ENCODE measurements at places on chromosomes 5 and 9.

DNA sequence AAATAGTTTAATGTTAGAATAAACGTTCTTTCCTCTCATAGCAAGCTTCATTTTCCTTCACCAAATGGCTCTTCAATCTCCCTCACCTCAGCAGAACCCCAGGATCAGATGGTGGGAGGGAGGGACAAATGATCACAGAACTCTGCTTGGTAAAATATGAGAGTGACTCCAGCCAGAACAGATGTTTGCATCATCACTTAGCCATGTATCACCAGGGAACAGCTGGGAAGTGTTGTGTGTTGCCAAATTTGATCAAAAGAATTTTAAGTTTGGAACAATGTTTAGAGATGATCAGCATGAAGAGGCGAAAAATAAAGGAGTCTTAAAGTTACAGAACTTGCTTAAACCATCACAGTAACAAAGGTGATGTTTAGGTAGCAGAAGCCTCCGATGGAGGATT lies 115.7 kb downstream of the FRMD3 start:
- DNase-seq: no peak

DNA sequence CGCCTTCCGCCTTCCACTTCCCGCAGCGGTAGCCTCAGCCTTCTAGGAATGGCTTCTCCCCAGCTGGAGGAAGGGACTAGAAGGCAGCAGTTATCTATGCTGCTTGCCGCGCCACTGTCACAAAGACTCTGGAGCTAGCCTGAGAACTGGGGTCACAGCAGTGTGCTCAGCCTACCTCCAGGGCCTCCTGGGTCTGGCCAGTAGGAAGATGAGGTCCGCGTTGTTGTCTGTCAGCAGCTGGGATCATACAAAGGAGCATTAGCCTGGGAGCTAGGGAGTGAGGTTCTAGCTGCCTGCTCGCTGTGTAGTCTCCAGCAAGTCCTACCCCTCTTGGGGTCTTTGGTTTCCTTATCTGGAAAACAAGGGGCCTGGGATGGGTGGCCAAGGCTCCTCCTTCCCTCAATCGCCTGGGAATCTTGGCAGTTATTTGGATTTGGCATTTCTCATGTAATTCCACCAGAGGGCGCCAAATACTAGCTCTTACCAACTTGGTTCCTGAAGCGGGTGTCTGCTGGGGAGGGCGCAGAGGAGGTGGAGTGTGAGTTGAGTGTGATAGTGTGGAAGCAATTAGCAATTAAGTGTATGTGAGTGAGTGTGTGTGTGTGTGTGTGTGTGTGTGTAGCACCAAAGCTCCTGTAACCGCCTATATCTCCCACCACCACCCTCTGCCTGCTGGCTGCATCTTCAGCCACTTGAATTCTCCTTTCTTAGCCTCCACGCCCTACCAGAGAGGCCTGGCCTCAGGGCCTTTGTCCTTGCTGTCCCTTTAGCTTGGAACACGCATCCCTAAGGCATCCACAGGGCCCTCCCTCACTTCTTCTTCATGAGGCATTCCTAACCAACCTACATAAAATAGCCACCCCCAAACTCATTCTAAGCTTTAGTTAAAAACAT lies 97.1 kb downstream of the ENTREP1 start:
- peak; percentile 21 for DNase-seq

DNA sequence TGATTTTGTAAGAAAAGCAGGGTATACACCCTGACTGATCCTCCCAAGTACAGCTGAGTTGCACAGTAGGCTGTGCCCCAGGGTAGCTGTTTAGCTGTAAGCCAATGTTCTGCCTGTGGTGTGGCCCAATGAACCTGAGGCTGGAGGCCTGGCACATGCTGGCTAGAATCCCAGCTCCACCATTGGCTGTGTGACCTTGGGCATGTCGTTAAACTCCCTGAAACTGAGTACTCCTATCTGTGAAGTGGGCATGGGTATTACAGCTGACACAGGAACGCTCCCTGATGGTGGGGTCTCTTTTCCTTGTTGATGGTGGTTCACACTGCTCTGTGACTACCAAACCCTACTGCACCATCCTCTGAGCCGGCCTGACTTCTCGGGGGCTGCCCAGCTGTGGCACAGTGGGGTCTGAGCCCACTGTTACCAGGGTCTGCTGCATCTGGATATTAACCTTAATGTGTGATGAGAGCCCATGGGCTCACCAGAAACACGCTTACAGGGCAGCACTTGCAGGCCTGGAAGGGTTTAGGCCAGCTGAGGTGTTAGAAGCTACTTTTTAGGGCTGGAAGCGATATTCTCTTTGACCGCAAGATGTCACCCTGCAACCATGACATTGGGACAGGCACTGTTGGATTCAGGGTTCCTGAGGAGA lies 7.0 kb upstream of the GADD45G start:
- peak; percentile 28 for DNase-seq

DNA sequence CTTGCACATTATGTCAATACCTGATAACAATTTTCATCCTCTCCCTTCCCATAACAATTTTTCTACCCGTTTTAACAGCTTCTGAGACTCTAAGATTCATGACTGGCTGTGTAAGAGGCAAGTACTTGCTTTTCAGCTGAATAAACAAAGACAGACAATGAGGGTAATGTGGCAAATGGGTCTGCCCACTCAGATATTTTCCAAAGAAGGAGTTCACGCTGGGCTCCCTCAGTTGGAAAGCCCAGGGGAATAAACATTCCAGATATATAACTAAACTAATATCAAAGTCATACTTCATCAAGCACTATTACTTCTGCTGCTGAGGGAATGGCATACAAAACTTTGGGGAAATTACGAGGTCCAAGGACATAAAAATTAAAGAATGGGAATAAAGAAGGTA lies 24.4 kb downstream of the MEGF9 start:
- no peak for DNase-seq

DNA sequence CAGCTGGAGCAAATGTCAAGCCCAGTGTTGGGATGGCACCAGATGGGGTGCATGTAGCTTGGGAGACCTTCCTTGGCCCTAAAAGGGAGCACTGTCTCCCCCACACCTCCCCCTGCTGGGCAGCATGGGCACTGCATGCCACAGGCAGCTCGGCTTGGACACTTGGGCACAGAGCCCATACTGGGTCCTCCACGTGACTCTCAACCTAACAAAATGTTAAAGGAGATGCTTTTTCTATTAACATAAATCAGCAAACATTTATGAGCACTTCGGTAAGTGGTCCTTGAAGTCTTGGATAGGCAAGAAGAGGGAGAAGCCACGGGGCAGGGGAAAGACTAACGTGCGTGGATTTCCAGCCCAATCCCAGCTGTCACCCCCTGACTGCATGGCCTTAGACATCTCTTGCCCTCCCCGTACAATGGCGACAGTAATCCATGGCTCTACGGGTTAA lies 23.9 kb upstream of the MAPK9 start:
- peak; percentile 55 for DNase-seq

DNA sequence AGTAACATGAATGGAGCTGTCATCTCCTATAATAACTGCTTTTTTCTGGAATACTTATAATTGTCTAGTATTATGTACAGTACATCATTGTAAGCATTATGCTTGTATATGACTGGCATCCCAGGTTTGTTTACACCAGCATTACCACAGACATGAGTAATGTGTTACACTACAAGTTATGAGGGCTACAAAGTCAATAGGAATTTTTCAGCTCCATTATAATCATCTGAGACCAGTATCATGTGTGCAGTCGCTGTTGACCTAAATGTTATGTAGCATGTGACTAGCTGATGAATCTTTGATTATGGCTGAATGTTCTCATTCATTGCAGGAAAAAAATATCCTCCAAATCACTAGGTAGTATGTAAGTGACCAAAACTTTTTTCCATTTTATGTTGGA lies 2.2 kb downstream of the ZCCHC9 start:
- DNase-seq: no peak

GRCh38 chr5:149114403-149115312 lies 26.6 kb upstream of the ABLIM3 start:
- DNase-seq: peak; percentile 8

- no peak for DNase-seq
Measured at GRCh38 chr5:112973036-112973435, 3.6 kb upstream of the DCP2 start.

DNA sequence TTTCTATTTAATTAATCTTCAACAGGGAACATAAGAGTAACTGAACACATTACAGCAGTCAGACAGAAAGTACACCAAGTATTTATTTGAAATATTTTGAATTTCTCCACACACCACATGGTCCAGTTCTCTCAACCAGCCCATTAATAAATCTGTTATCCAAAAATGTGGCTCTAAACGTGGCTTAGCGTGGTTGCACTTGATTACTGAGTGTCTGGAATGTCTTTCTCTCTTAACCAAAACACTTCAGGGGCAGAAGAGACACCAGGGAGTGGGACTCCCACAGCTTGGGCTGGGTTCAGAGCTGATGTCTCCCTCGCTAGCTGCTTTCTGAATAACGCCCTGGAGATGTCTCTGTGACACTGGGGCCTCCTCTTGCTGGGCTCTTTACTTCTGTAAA lies 52.6 kb upstream of the FANCC start:
- DNase-seq: no peak

GRCh38 chr5:102758576-102758975 lies 3.5 kb downstream of the PAM start:
- DNase-seq: no peak

DNA sequence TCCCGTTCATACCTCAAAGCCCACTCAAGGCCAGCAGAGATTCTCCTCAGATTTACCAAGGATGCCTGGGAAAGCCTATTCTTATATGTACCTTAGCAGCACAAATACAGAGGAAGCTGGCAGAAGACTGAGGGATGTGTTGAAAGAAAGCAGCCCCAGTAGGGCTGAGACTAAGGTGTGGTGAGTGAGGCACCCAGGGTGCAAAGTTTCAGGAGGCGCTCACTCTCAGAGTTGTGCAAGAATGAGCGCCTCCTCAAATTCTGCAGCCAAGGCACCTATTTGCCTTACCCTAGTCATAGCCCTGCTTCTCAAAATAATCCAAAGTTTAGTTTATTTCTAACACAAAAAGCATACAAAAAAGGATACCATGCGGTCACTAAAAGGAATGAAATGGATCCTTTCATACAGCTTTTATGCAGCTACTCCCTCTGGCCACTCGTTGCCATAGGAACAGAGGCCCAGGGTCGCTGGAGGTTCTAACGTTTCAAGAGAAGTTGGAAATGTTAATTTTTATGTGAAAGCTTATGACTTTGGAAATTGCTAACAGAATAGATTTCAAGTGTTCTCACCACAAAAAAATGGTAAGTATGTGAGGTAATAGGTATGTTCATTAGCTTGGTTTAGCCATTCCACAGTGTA lies 79.7 kb upstream of the SMIM23 start:
- no peak for DNase-seq

DNA sequence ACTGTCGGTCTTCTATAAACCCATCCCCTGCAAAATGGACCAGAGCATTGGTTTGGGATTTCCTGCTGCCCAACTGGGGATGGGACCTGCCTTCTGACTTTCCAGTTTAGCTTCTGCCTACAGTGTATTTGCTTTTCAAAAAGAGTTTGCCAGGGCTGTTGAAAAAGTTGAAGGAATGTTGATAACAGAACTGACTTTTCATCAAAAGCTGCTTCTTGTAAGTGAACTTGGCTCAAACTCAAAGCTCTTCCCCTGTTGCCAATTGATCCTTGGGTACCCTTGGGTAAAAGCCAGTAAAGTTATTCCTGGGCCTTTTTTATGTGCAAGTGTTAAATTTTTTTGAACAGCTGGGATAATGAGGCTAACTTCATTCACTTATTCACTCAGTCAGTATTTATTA lies 142.9 kb upstream of the SLC30A5 start:
- no peak for DNase-seq

DNA sequence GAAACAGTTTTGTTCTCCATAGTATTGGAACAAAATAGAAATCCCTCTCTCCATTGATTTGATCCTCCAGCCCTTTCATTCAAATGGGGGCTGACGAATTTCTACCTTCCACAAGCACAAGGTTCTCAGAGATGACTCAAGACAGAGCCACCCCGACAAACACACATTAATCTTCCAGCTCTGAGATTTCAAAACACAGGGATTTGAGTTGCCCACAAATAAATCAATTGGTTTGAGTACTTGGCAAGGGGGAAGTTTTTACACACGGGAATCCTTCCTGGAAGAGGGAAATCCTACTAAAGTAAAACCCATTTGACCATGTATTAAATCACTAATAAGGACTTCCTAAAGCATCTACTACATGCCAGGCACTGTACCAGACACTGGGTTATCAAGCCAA lies 5.4 kb downstream of the ADRA1B start:
- no peak for DNase-seq

GRCh38 chr5:145925353-145925752 lies 11.0 kb upstream of the SH3RF2 start:
- no peak for DNase-seq

DNA sequence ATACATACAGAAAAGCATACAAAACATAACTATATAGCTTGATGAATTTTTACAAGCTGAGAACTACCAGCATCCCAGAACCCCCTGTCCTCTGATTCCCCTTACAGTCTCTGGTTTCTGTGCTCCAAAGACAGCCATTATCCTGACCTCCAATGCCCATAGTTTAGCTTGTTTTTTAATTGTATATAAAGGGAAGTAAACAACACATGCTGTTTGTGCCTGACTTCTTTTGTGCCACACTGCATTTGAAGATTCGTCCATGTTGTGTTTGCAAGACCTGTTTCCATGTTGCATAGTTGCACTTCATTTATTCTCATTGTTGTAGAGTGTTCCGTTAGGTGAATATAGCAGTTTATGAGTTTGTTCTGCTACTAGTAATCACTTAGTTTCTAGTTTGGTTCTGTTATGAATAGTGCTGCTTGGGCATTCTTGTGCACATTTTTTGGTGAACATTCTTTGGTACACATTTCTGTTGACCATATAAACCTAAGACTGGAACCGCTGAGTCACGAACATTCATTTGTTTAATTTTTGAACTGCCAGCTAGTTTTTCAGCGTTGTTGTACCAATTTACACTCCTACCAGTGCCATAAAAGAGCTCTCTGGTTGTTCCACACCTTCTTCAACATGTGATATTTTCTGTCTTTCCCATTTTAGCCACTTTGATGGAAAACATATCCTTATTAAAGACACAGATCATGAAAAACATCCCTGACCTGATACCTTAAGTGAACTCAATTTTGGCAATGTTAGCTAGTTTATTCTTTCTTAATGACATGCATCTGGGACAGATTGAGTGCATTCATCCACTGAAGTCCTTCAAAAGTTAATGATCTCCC lies 78.1 kb upstream of the ANXA1 start:
- DNase-seq: no peak

DNA sequence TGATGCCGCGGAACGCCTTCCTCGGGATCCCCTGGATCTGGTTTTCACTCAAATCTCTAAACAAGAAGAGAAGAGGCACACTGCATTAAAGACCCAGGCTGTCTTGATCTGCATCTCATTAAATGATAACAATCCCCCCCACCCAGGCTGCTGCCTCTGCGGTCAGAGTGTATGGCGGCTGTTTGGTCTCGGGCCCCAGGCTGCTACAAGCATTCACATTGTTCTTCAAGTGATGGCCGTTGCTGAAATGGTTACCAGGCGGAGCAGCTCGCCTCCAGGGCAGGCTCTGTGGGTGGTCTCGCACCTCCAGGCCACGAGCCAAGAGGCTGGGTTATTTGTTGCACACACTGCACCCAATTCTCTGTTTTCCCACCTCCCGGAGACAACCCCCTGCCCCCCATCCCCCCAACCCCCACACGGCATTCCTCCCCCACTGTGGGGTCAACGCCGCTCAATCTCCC lies 304.1 kb upstream of the PANK3 start:
- no peak for DNase-seq

Data from stimulated activated naive CD4-positive, alpha-beta T cell treated with Interleukin-2 at 50 U/mL for 16 hours (primary cell).